ENCODE measurements at places on chromosomes 1 and 21. TPM values are rescaled to one million over a fixed set of nuclear protein-coding genes. Genes with fewer than 3 reads are reported as not detected.

ANGPTL3 gene
- not detected for total RNA-seq

LCE1E gene
- not detected for total RNA-seq

DNA sequence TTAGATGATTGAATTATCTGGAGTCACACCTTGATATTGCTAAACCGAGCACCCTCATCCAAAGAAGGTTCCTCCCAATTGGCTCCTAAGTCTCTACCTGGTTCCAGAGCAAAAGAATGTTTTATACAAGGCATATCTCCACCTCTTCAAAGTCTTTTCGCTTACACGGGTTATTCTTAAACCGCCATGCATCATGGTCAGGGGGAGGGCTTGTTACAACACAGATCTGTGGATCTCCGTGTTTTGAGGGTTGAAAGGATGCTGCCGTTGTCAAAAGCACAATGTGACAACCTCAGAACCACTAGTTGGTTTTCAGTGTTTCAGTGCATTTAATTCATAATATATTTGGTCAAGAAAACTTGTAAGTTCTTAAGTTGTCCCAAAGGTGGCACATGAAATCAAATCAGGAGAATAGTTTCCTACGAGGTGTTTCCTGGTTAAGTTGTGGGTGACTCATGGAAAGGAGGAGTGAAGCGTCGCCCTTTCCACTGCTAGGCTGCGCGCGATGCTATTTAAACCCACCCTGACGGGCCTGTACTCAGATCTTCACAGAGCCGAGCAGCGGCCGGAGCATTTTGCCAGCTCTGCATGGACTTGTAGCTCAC, 1531.6 kb upstream of the TPTE start:
- no peak overlapping the region for H3K4me3 ChIP-seq
- no peak for DNase-seq
- no peak overlapping the region for H3K27ac ChIP-seq
- H3K27me3 ChIP-seq = peaks cover 47% of the 10 kb centered on the region
- H3K36me3 ChIP-seq = no peaks in the 10 kb centered on the region

GRCh38 chr1:224554620-224555259, 61.4 kb upstream of the CNIH3 start:
- no peaks in the 10 kb centered on the region for H3K4me1 ChIP-seq
- H3K4me3 ChIP-seq = no peak overlapping the region
- H3K36me3 ChIP-seq = no peaks in the 10 kb centered on the region
- no peak for DNase-seq

GRCh38 chr1:14313731-14314431, 284.6 kb upstream of the KAZN start:
- H3K4me1 ChIP-seq = no peaks in the 10 kb centered on the region
- DNase-seq = no peak
- no peaks in the 10 kb centered on the region for H3K36me3 ChIP-seq
- peaks cover 4% of the 10 kb centered on the region for H3K27me3 ChIP-seq
- H3K4me3 ChIP-seq = no peak overlapping the region

GRCh38 chr1:62364721-62365120, 45.5 kb upstream of the KANK4 start:
- H3K27ac ChIP-seq = no peak overlapping the region
- no peak for DNase-seq
- no peaks in the 10 kb centered on the region for H3K36me3 ChIP-seq

DNA sequence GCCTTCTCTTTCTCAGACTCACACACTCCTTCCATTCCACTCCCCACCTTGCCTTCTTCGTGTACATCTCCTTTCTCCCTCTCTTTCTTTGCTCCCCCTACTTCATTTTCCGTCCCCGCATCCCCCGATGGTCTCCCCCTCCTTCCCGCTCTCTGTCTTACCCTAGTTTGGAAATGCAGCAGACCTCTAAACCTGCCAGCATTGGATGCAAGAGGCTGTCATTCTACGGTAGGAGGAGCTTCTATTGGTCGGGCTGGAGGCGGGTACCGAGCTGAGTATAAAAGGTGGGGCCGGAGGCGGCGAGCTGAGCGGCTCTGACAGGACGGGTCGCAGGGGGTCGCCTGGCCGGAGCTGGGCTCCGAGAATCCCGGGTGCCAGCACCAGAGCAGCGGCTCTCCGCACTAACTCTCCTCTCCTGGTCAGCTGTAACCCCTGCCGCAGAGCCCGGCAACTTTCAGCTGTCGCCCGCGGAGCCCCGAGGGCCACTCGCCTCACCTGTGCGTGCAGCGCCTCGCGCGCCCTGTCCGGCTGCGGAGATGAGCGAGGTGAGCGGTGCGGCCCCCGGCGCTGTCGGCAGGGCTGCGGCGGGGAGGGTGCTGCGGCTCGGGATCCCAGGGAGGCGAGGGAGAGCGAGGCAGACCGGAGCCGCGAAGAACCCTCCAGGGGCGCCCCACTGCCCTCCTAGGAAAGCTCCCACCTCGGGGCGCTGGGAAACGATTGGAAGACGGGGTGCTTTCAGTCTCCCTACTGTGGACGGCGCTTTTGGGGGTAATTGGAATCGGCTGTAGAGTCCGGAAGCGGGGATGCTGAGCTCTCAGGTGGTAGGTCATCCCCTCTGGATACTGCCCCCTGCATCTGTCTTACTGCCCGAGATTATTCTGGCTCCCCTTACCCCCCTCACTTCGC, at the start of gene PCP4L1:
PCP4L1 (plus strand) TSS at position 307 of the 906 bp plus-strand sequence; CDS start at position 537, 230 bp downstream.
- H3K4me3 ChIP-seq = peak within 1 kb of the TSS; percentile 72
- peaks cover 9% of the 10 kb centered on the region for H3K36me3 ChIP-seq
- peaks cover 62% of the 10 kb centered on the region for H3K27me3 ChIP-seq
- DNase-seq = peak; percentile 26
- peak within 1 kb of the TSS; percentile 71 for H3K27ac ChIP-seq
- H3K4me1 ChIP-seq = peaks cover 24% of the 10 kb centered on the region

All from naive thymus-derived CD8-positive, alpha-beta T cell (primary cell).